ENCODE measurements at places on chromosomes 5 and 9.
A peak's percentile ranks its signal among the peaks of the same experiment; 100 is the strongest.

GRCh38 chr9:78775211-78775610 lies 478.3 kb downstream of the PSAT1 start:
- DNase-seq, result no peak

DNA sequence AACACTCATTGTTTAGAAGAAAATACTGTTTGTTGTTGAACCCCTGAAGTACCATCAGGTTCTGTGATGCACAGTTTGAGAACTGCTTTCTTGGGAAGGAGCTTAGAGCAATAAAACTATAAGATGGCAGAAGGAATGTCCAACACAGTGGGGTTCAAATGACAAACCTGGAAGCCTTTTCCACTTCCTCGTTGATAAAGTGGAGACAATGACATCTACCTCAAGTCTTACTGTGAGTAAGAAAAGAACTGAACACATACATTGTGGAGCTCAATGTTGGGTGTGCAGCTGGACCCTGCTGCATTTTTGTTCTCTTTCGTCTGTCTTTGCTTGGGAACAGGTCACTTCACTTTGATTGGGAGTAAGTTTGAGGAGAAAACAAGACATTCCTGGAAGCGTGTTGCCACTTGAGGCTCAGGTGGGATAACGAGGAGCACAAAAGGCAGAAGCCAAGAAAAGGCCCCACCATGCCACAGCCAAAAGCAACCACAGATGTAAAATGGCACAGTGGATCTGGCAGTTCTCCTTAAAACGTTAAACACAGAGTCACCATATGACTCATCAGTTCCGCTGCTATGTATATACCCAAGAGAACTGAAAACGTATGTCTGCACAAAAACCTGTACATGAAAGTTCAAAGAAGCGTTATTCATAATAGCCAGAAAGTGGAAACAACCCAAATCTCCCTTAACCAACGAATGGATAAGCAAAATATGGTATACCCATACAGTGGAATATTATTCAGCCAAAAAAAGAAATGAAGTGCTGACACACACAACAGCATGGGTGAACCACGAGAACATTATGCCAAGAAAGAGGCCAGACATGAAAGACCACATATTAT lies 42.9 kb upstream of the SUB1 start:
- peak; percentile 47 for DNase-seq

DNA sequence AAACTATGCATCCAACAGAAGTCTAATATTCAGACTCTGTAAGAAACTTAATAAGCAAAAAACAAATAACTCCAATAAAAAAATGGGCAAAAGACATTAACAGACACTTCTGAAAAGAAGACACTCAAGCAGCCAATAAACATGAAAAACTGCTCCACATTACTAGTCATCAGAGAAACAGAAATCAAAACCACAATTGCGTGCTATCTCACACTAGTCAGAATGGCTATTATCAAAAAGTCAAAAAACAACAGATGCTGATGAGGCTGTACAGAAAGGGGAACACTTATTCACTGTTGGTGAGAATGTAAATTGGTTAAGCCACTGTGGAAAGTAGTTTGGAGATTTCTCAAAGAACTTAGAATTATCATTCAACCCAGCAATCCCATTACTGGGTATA lies 101.2 kb upstream of the TRIM32 start:
- DNase-seq, result no peak

DNA sequence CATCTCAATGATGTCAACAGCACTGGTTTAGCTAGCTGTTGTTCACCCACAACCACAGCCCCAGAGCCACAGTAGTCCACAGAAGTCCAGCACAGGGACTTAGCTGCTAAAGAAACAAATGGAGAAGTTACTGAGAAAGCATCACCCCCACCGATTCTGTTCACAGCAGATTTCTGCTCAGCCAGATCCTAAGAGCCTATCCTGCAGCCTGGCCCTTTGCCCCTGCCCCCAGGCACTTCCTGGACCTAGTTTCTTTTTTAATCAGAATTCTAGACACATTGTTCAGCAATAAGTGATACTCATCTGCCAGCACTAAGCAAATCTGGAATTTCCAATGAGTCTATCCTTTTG lies 7.4 kb downstream of the B4GALT1 start:
- DNase-seq, result peak; percentile 78

DNA sequence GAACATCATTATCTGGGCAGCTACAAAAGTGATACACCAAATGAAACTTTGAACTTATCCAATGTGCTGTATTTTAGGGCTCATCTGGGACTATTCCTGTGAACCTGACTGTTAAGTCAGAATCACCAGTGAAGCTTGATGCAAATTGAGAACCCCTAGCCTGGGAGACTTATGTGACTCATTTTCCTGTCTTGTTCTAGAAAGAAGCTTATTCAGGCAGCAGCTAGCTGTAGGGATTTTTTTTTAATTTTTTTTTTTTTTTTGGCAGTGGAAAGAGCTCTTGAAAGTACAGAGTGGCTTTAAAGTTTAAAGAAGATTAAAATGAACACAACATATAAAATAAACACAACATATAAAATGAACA lies 81.1 kb upstream of the TNFAIP8 start:
- DNase-seq, result peak; percentile 62

DNA sequence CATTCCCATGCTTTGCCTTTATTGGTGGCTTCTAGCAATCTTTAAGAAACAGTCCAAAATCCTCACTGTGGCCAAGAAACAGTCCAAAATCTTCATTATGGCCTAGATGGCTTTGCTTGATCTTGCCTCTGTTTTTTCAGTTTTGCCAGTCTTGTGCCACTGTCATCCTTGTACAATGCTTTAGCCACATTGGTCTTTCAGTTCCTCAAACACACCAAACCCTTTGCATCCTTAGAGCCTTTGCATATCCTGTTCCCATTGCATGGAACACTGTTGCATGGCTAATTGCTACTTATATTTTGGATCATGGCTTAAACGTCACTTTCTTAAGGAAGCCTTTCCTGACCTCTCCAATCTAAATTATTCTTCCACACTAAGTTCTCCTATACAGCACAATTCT lies 22.1 kb downstream of the MRRF start:
- DNase-seq, result no peak

GRCh38 chr9:77011973-77012821 lies 7.3 kb upstream of the FOXB2 start:
- DNase-seq, result peak; percentile 48

DNA sequence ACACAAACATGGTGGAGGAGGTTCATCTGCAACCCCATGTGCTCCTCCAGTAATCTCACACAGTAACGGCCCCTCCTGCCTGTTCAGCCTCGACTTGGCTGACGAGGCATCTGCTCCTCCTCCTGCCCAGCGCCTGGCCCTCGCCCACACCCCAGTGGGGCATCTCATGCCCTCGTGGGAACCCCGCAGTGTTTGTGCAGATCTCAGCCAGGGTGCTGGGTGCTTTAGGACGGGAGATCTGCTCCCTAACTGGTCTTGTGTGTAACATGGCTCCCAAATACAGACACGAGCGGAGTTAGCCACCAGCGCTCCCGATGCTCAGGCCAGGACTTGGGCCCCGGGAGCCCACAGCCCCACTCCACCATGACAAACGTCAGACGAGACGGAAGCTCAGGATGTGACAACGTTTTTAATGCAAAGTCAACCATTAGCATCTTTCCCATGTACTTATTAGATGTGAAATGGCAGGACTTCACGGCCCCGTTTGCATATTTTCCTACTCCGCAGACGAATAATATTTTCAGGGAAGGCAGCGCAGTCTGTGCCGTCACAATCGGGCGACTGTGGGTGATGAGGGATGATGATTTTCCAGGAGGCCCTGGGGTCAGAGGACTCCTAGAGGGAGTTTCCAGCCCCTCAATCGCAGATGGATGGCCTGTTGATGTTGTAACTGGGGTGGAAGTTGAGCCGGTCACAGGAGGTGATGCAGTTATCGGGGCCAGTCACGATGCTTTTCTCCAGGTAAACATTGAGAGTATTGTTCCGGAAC lies 5.5 kb upstream of the MRPS2 start:
- DNase-seq, result no peak

GRCh38 chr5:95084757-95085156 lies 200.1 kb downstream of the MCTP1 start:
- DNase-seq, result no peak

DNA sequence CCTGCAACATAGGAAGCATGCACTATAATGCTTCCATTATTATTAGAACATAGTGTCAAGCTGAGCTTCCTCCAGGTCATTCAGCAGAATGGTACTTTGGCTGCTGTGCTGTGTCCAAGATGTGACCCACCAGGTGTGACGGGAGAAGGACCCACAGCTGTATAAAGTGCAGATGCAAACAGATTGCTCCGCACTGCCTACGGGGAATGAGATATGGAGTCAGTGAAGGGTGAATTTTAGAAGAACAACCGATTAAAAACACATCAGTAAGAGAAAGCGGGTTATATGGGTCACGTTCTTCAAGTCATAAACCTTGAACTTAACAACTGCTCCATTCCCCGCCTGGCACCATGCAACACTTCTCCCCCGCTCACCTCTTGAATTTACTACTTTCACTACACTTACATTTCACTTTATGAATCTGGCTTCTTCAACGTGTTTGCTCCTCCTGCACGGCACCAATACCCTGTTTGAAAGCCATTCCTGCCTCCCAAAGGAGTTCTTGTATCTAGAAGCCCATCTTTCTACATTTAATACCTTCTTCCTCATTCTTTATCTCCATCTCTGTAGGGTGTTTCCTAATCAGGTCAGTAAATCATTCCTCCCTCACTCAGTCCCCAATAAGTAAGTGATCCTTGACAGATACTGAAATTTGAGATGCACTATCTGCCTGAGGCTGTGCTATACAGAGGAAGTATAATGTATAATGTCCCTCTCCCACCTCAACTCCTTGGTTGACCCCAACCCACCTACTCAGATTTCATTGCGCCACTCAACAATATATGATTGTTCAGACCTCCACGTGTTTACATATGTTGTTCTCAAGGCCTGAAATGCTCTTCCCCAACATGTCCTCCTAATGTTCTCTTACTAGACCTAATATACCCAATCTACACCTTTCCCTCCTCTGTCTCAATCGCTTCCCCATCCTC lies 25.9 kb downstream of the BRINP1 start:
- DNase-seq, result no peak

DNA sequence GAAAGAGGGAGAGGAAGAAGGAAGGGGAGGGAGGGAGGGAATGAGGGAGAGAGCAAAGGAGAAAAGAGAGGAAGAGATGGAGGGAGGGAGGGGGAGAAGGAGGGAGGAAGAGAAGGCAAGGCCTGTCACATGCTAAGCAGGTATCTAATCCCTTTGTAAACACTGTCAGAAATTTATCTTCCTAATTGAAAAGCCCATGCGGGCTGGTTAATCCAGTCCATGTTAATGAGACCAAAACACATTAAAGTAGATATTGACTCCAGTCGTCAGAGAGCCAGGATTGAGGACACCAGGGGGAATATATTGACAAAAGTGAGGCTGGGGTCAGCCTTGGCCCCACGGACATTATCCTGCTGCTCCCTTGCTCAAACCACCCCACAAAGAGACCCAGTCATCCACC lies 37.4 kb upstream of the ALDH1B1 start:
- DNase-seq, result no peak

DNA sequence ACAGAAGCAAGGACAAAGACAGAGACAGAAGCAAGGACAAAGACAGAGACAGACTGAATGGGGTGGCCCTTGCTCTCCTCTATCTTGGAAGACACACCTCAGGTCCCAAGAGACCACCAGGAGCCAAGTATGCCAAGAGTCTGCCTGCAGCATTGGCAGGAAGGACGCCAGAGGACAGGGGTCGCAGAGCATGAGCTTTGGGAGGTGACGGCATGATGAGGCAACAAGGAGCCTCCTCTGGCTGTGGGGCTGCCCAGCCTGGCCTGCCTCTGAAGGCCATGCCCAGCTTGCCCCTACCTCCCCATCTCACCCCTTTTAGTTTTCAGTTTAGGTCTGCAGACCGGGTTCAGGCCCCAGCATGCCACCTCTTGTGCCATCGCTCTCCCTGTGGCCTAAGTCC lies 17.6 kb downstream of the PDGFRB start:
- no peak for DNase-seq

GRCh38 chr5:79845448-79846197 lies 145.4 kb downstream of the MTX3 start:
- DNase-seq, result peak; percentile 91

- DNase-seq, result peak; percentile 69
Observed at GRCh38 chr5:124706729-124707361, 39.6 kb downstream of the ZNF608 start.

- DNase-seq, result no peak
Observed at GRCh38 chr9:76004526-76004925, 114.1 kb downstream of the PCSK5 start.

- no peak for DNase-seq
Observed at GRCh38 chr5:142315096-142315900, 9.5 kb downstream of the SPRY4 start.

- DNase-seq, result no peak
Observed at GRCh38 chr9:115799734-115800133, 353.9 kb upstream of the PAPPA start.

- DNase-seq, result no peak
Observed at GRCh38 chr9:22175972-22176545, 167.0 kb upstream of the CDKN2B start.

- DNase-seq, result no peak
Observed at GRCh38 chr5:7015586-7016256, 302.5 kb downstream of the TENT4A start.

- DNase-seq, result no peak
Observed at GRCh38 chr9:127776924-127777289, 1.6 kb downstream of the SH2D3C start.

DNA sequence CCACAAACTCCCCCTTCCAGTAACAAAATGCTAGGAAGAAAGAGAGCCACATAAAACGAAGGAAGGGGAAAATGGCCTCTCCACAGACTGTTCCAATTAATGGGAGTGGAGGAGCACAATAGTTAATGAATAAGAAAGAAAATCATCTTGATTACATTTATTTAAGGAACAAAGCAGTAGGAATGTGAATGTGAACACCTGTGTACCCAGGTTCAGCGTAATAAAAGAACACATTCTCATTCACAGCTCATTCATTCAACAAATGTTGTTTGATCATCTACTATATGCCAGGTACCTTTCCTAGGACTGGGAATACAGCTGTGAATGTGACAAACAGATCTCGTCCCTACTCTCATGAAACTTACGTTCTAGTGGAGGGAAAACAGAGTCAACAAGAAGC lies 35.7 kb downstream of the SIL1 start:
- DNase-seq, result no peak

- peak; percentile 78 for DNase-seq
Observed at GRCh38 chr5:59608745-59609144, 284.8 kb downstream of the PDE4D start.

- DNase-seq, result peak; percentile 65
Observed at GRCh38 chr5:35046774-35047173, 975 bp downstream of the AGXT2 start.

GRCh38 chr5:34062419-34062818 lies 19.4 kb upstream of the C1QTNF3 start:
- no peak for DNase-seq

DNA sequence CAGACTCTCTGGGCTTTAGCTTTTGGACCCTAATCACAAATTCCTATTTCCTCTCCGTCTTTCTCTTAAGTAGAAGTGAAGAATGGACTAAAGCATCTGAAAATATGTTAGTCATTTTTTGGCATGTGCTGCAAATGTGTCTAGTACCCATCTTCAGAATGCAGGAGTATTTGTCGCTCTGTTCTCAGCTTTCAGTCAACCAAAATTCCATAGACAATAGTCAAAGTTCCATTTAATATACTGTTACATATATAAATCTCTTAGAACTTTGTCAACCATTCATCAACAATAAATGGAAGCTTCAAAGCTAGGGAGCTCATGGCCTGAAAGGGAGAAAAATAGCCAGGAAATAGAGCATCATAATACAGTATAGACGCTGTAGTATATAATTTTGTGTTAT lies 509.4 kb downstream of the BNC2 start:
- peak; percentile 82 for DNase-seq

GRCh38 chr5:73370640-73371583 lies 77.7 kb downstream of the FOXD1 start:
- peak; percentile 97 for DNase-seq

GRCh38 chr5:116410336-116410890 lies 164.2 kb downstream of the SEMA6A start:
- no peak for DNase-seq
